T-helper 22 cell (primary cell): ENCODE measurements at places on chromosomes 1 and 21.

- DNase-seq: no peak
Measured at GRCh38 chr1:115296981-115297380, 41.1 kb downstream of the NGF start.

DNA sequence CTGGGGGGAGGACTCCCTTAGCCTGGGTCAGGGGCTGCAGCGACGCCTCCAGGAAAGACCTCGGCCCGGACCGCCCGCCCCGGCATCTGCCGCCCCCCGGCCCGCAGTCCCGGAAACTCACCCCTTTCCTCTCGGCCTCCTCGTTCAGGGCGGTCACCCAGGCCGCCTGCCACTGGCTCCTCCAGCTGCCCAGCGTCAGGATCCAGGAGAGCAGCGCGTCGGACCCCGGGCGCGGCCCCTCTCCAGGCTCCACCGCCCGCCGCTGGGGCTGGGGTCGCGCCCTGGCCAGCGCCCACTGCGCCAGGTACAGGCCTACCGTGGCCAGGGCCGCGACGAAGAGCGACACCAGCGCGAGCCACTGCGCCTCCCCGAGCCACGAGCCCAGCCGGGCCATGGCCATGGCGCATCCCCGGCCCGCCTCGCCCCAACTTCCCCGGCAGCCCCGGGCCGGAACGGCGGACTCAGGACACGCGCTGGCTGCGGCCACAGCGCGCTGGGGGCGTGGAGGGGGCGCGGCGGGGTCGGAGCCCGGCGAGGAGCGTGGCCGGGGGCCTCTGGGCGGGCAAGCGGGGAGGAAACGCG is 478 bp downstream of the C2CD2 start:
- DNase-seq: no peak

DNA sequence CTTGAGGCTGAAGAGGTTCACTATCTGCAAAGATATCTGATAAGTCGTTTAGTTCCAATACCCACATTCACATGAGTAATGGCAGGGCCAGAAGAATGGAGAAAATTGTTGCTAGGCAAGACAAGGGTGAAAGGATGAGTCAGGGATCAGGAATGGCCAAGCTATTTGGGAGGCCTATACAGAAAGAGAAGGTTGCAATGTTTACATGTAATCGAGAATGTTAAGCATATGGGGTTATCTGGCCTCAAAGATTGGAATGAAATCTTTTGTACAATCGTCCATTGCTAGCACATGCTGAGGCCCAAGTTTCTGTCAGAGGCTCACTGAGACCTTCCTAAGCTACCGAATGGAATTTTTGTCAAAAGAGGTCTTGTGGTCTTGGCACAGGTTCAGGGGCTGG is 299.9 kb upstream of the PLD5 start:
- DNase-seq: no peak

DNA sequence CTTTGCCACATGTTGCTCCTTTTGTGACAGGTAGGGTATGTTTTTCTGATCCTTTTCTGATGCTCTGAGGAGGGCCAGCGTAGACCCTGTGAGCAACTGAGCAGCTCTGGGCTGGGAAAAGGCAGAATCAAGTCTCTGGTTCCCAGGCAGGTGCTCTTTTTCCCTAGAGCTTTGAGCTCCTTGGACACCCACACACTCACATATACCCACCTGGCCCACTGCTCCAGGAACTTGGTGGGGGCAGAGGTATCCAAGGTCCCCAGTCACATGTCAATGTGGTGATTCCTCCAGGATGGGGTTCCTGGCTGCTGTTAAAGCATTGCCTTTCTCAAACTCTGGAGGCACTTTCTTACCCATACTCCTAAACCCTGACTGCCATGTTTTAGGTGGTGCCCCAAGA is 5.4 kb downstream of the CD2 start:
- DNase-seq: no peak

DNA sequence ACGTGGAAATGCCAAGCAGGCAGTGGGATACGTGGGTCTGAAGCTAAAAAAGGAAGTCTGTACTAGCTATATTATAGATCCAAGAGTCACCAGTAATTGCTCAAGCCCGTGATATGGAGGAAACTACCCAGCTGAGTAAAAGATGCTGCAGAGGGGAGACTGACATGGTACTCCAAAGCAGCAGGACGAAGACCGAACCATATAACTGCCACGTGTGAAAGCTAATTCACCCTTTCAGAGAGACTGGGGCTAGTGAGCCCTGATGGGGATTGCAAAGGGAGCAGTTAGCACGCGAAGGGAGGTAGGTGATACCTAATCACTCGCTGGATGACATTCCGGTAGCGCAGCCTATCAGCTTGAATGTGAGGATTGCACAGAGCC is 316 bp downstream of the AP4B1 start:
- DNase-seq: no peak

DNA sequence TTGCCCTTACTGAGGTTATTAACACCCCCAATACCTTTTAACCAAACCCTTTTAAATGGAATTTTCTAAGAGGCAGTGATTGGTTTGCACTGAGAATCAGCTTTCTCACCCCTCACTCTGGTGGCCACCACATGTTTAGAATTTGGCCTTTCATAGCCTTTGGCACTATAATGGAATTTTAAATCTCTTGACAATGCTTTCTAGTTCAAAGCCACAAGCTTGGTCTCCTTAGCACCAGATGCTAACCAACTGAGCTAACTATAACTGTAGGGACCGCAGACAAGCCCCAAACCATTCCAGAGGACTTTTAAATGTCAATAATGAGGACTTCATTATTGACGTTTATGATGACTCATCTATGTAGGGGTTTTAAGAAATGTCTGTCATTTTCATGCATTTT is 238.7 kb upstream of the SNX7 start:
- no peak for DNase-seq

- DNase-seq: no peak
Measured at GRCh38 chr1:153348511-153349362, at the start of gene PGLYRP4. Gene PGLYRP4 (minus strand): TSS chr1:153348841. CDS start chr1:153347932, 909 bp downstream.

DNA sequence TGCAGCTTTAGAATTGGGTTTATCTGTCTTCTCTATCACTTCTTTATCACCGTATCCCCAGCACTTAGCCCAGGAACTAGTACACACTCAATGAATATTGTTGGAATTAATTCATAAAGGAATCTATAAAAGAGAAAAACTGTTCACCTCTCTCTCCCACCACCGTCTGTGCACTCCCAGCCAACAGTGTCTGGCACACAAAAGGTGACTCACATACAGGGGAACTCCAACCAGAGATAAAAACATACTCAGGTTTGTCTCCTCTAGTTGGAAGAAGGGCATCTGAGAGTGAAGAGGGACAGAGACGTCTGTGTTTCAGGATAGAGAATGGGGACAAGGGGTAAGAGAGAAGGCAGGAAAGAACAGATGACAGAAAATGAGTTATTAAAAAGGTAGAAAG is 10.0 kb downstream of the ITLN1 start:
- no peak for DNase-seq

DNA sequence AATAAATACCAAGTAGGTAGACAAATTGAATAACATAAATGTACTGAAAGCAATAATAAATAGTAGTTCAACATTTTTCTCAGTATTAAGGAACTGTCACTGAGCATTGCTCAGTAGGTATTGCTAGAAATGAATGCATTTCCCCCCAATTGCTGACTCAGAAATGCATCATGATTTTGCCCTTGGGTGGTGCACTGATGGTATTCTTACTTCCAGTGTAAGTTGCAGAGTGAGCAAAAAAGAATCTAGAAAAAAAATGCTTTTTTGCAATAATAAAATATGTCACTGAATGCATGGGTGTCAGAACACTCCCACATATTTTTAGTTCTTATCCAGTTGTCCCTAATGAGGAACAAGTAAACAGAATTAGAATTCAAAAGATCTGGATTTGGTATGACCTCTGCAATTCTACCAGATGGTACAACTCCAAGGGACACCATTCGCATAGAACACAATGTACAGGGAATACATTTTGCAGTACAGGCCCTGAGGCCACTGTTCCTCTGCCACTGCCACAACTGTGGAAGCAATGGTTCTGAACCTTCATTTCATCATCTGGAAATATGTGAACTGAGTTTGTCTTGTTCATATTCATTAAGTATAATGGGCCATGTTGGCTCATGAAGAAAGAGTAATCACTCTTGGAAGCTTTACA is 78.0 kb downstream of the ATP6V1G3 start:
- no peak for DNase-seq

GRCh38 chr1:169491845-169492281 is 6.1 kb upstream of the SLC19A2 start:
- no peak for DNase-seq

GRCh38 chr1:80917225-80917624 is 883.5 kb upstream of the ADGRL2 start:
- no peak for DNase-seq

DNA sequence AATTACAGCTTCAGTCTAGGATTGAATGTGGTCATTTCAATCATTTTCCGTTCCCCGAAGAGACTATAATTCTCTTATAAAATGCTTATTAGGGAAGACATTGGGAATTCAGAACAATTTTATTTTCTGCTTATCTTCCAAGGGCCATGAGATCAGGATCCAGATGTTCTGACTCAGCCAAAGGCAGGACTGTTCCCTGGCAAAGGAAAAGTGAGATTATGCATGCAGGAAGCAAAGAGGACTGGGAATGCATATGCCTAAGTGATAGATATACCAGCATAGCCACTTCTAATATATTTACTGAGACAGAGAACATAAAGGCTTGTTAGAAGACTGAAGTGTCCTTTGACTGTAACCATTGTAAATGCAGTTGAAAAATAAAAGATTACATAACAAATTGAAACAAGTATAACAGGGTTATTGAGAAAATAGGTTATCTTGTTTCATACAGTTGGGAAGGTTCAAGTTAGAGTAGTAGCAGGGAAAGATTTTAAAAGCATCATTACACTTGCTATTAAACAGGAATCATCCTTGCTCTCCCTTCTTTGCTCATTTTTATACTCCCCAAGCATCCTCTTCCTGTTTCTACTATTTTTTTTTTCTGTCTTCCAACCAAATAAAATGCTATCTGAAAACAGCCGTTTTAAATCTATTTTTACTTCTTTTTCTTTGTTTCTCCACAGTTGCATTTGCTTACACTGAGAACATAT is 439.6 kb upstream of the ADAMTS5 start:
- DNase-seq: no peak

- DNase-seq: no peak
Measured at GRCh38 chr1:194394676-194395075, 1208.3 kb upstream of the B3GALT2 start.

DNA sequence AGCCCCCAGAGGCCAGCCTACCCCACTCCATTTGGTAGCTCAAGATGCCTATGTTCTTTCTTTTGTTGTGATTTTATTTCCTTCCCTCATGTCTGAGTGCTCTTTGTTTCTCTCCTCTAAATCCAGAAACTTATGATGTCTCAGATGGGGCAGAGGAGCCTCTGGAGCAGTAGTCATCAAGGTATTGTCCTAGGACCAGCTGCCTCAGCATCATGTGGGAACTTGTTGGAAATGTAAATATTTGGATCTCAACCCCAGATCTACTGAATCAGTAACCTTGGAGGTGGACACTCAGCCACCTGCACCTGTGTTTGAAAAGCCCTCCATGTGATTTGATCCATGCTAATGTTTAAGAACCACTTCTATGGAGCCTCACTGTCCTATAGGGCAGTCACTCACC is 593.1 kb upstream of the PLXNA2 start:
- DNase-seq: no peak

DNA sequence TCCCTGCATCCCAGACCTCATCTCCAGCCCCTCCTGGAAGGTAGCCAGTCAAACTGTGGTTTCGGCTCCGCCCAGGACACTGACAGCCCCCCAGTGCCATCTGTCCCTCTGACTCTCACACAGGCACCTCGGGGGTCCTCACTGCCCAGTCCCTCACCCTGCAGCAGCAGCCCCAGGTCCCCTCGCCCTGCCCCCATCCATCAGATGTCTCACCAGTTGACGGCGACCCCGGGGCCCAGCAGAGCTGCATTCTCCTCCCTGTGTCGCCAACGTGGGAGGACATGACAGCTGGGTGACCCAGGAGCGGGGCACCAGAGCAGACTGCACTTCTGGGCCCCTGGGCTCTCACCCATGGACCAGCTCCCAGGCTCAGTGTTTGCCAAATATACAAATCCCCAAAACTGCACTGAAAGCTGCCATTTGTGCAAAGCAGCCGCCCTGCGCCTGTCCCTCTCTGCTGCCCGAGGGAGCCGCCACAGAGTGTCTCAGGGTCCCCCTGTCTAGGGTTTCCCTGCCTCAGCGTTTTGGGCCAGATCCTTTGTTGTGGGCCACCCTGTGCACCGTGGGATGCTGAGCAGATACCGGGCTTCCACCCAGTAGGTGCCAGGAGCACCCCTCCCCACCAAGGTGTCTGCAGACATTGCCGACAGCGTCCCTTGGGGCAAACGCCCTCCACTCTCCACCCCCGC is 48.2 kb downstream of the PRDM15 start:
- no peak for DNase-seq

DNA sequence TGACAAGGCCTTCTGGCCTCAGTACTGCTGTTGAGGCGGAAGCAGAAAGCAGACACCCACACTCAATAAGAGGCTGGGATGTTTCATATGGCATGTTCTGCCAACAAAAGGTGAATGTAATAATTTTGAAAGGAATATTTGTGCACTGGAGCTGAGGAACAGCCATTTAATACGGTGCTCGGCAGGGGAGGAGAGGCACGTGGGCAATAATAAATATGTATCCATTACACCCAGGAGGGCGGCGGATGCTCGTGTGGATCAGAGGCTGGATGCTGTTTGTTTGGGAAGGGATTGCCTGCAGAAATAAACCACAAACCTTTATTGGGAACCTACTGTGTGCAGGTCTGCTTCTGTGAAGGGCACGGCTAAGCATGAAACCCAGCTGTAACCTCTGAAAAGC is 92.0 kb downstream of the VWA5B1 start:
- no peak for DNase-seq

DNA sequence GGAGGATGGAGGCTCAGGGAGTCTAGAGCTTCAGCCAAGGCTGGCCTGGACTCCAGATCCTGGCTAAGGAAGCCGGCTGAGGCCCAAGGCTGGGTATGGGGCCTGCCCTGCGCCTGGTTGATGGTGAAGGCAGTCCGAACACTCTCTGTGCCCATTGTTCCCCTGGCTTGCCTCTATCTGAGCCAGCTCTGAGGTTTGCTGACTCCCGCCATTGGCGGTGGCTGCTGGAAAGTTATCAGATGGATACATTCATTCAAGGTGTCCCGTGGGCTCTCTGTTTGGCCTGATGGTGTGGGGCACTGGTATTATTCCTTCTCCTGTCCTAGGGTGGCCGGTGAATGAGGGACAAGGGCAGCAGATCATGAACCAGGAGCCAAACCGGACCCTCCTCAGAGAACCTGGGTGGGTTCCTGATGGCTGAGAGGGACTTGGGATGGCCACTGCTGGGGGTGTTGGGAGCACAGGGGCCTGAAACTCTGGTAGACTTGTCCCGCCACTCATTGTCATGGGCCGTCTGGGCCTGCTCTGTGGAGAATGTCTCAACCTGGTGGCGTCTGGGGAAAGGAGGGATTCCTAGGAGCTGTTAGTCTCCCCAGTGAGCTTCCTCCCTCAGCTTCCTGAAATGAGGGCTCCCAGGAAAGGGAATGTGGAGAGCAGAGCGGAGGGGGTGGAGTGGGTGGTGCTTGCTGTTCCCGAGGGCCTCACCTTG is 22.2 kb downstream of the SLC26A9 start:
- DNase-seq: no peak

- no peak for DNase-seq
Measured at GRCh38 chr1:197961933-197962332, 44.8 kb downstream of the LHX9 start.
